GM18507 (cell line): ENCODE measurements at places on chromosomes 6 and 20.

DNA sequence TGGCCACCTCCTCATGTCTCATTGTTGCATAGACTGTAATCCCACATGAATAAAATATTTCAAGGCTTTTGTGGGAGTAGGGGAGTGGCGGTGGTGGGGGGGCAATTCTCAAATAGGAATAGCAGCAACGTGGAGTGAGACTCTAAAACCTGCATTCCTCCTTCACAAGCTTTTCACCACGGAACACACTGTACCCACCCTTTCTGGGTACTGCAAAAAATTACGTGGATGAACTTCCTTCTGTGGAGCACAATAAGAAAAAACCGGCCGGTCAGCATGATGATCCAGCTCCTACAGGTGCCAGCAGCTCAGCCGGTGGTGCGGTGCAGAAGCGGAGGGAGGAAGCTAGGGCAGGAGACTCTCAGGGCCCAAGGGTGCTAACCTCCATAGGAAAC, 930 bp upstream of the RRAGD start:
- DNase-seq = no peak

- no peak for DNase-seq
Observed at GRCh38 chr6:11700118-11700718, 78.4 kb downstream of the ADTRP start.

DNA sequence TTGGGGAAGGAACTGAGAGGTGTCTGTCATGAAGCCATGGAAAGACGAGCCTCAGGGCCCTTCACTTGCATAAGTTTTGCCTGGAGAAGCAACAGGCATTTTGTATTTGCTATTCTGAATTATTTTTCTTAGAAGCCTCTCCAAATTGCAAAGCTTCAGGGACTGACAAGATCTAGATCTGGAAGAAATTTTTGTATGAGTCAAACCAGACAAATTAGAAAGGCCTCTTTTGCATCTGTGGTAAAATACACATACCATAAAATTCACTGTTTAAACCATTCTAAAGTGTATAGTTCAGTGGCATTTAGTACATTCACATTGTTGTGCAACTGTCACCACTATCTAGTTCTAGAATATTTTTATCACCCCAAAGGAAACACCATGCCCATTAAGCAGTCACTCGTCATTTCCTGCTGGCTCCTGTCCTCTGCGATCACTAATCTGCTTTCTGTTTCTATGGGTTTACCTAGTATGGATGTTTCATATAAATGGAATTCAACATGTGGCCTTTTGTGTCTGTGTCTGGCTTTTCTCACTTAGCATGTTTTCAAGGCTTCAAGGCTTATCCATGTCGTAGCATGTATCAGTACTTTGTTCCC, 269.1 kb downstream of the PHF3 start:
- DNase-seq = no peak

DNA sequence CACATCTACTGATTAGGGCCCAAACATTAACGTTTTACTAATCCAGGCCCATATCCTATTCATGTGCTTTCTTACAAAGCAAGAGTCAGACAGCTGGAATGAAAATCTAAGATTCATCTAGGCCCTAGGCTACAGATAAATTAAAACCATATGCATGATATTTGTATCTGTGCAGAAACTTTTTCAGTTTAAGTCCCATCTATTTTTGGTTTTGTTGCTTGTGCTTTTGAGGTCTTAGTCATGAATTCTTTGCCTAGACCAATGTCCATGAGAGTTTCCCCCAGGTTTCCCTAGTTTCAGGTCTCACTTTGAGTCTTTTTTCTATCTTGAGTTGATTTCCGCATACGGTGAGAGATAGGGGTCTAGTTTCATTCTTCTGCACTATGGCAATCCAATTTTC, 20.2 kb downstream of the ADNP start:
- DNase-seq = no peak

DNA sequence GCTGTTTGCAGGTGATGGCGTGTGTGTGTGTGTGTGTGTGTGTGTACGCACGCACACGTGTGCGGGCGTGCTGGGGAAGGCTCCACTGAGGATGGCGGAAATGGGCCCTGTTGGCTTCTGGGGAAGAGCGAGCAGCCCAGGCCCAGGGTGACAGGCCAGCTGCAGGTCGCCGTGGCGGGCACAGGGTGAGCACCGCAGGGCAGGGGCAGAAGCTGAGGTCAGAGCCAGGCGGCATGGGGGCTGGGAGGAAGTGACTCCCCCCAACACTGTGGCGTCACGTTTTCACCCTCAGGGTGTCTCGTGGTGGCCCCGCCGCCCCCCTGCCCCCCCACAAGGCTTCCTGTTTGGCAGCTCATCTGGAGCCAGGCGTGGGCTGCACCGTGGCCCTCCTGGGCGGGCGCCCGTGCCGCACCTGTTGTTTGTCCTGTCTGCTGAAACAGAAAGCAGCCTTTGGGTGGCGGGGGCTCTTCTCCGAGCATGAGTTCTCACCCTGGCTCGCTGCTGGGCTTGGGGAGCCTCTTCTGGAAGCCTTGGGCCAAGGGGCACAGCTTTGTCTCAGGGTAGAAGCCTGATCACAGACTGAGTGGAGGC, 7.1 kb downstream of the RBM38 start:
- DNase-seq = peak; percentile 72

GRCh38 chr6:145656128-145656527, 79.2 kb downstream of the EPM2A start:
- DNase-seq = no peak

DNA sequence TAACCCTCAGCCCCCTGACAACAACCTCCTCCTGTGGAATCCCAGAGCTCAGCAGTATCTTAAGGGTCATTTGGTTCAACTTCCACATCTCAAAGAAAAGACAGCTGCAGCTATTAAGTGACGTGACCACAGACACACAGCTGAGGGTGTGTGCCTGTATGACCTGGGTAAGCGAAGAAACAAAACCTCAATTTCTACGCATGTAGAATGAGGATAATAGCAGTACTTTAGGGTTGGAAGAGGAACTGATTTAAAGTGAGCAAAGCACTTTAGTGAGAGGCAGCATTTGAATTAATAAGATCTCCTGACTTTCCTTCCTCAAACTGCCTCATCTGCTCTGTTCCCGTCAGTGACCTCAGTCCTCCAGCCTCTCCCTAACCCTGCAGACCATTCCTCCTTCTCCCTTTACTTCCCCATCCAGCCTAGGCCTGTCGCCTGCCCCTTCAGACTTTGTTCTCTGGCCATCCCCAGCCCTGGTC, 6.8 kb upstream of the ARMC2 start:
- DNase-seq = no peak

- DNase-seq = no peak
Observed at GRCh38 chr6:26309731-26310142, 55.3 kb upstream of the BTN3A2 start.

DNA sequence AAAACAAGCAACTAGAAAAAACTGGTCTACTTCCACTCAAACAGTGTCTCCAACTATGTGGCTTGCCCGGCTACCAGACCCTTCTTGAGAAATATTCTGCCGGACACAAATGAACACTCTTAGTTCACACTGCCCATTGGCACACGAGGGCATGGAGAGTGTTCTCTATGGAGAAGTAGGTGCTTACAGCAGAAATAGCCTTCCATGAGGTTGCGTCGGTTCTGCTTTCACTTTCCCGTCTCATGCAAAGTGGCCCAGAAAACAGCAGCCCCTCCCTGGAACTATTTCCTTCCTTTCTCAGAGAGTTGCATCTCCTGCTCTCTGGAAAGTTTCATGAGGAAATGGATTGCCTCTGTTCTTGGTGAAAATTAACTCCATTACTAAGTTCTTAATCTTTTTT, 9.5 kb upstream of the HLA-DOA start:
- no peak for DNase-seq

DNA sequence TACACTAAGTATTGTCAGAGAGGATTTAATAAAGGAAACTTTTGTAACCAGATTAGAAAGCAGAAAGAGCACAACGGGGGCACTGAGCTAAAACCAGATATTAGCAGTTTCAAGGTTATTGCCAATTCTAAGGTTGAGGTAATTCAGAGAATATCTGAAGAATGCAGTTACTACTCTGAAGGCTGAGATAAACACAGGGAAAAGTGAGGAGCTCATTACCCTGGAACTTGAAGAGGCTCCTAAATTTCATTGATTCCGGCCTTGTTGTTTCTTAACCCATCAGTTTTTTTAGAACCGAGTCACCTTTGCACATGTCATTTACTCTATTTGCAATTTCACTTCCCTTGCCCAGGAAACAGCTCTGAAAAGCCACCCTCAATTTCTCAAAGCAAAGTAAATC, 72.4 kb upstream of the BTBD3 start:
- DNase-seq = no peak

GRCh38 chr6:125919618-125920017, 37.0 kb upstream of the HINT3 start:
- DNase-seq = no peak

DNA sequence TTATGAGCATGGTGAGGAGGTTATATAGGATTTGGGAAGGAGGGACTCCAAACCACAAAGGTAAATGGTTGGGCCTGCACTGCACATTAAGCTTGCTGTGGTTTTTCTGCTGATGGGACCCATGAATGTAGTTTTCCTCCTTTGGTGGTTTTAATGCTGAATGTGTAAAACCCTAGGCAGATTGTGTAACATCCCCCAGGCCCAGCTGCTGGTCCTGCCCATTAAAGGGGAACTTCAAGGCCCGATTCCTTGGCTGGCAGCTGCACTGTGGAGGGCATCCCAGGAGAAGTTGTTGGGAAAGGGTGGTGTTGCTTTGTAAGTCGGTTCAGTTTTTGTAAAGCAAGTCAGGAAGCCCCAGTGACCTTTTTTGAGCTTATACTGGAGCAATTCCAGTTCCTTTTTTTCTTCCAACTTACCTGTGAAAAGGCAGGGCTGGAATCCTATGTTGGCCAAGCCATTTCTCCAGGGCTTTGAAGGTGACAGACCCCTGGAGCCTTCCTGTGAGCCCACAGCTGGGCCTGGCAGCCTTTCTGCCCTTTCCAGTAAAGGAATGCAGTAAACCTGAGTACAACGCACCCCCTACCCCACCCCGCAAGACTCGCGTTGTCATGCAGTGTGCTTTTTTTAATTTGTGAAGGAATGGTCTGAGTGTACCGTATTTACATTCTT, 43.1 kb upstream of the NAA20 start:
- no peak for DNase-seq

GRCh38 chr6:112501705-112502104, 154.6 kb downstream of the RFPL4B start:
- DNase-seq = no peak

GRCh38 chr20:38044685-38045084, 11.1 kb downstream of the RPRD1B start:
- no peak for DNase-seq

DNA sequence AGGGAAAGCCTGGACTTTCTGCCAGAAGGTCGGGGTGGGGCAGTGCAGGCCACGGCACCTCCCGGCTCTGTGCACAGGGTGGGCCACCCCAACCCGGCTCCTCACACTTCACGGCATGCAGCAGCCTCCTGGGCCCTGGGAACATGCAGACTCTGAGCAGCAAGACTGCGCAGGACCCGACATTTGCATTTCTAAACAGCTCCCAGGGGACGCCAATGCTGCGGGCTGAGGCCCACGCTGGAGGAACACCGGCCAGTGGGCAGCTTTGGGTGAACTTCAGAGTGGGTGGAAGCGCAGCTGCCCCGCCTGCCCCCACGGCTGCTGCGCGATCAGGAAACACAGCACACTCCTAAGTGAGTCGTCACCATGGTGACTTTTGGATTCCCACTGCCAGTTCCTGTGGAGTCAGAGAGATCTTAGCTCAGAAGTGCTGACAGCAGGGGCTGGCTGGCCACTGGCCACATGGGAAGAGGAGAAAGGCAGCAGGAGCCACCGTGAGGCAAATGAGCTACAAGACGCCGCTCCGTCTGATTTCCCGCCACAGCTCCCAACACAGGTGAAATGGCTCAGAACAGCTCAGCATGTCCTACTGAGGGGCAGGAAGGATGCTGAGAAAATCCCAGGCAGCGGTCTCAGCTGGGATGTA, 52.1 kb downstream of the RNASET2 start:
- no peak for DNase-seq

GRCh38 chr6:71457929-71458328, 169.3 kb downstream of the OGFRL1 start:
- DNase-seq = no peak
